Stimulated activated CD4-positive, alpha-beta T cell treated with anti-CD3 and anti-CD28 coated beads, TNF-alpha, amount 100 ng/mL, for 24 hours (primary cell): ENCODE measurements at places on chromosomes 2 and 18.

GRCh38 chr2:143704451-143705106 lies 575.4 kb downstream of the ARHGAP15 start:
- DNase-seq: no peak

- no peak for DNase-seq
Measured at GRCh38 chr18:35141567-35142274, 99.1 kb upstream of the ZNF397 start.

- no peak for DNase-seq
Measured at GRCh38 chr18:55694291-55694690, 106.3 kb upstream of the TCF4 start.

DNA sequence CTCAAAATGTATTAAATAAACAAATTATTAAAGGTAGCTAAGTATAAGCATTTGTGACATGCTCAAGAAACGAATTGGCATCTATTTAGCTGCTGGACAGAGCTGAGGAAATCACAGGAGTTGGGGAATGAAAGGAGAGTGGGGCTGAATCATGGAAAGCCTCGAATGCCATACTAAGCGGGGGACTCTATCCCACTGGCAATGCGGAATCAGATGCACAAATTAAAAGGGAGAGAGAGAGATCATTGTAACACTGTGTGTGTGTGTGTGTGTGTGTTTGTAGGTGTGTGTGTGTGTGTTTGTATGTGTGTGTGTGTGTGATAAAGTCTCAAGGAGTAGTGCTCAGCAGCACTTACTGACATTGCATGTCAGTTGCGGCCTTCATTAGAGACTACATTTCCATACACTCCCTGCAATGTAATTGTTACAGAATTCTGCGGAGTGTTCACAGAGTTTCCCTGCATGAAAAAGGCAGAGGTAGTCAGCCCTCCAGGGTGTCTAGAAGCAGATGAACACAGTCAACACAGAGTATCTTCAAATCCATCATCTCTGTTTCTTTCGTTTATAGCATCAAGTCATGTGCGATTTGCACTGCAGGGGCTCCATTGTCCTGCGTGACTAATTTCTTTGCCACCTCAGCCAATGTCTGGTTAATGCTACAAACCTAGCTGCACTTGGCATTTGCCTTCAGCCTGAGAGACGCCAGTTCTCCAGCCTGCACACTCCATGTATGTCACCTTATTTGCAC lies 111.7 kb upstream of the CYRIA start:
- no peak for DNase-seq

DNA sequence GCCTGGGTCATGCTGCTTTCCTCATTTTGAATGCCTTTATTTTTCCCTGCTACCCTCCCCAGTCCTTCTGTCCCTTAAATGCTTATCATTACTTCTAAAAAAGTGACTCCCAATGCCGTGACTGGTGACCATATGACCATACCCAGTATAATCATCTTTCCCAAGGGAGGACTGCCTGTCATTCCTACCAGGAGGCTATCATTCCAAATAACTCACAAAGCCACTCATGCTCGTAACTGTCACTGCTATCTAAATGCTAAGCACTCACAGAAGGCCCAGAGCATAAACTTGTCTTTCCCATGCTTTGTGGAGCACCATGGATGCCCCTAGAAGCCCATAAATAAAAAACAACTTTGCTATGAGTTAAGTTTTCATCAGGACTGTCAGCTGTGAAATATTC lies 38.7 kb upstream of the CREB1 start:
- DNase-seq: no peak

GRCh38 chr18:2597639-2598038 lies 26.3 kb downstream of the NDC80 start:
- DNase-seq: no peak

- DNase-seq: no peak
Measured at GRCh38 chr2:219965287-219966194, 338.1 kb downstream of the SLC4A3 start.

GRCh38 chr2:27496357-27497287 lies at the start of gene GCKR:
Gene GCKR (plus strand): TSS chr2:27496839. CDS start chr2:27496905, 66 bp downstream.
- no peak for DNase-seq

GRCh38 chr2:221330436-221330835 lies 241.7 kb downstream of the EPHA4 start:
- DNase-seq: no peak

- DNase-seq: no peak
Measured at GRCh38 chr2:230828272-230828961, 36.3 kb upstream of the ITM2C start.

- DNase-seq: no peak
Measured at GRCh38 chr2:177296040-177296439, 31.5 kb upstream of the NFE2L2 start.

GRCh38 chr18:79569720-79570119 lies 109.9 kb upstream of the CTDP1 start:
- no peak for DNase-seq

DNA sequence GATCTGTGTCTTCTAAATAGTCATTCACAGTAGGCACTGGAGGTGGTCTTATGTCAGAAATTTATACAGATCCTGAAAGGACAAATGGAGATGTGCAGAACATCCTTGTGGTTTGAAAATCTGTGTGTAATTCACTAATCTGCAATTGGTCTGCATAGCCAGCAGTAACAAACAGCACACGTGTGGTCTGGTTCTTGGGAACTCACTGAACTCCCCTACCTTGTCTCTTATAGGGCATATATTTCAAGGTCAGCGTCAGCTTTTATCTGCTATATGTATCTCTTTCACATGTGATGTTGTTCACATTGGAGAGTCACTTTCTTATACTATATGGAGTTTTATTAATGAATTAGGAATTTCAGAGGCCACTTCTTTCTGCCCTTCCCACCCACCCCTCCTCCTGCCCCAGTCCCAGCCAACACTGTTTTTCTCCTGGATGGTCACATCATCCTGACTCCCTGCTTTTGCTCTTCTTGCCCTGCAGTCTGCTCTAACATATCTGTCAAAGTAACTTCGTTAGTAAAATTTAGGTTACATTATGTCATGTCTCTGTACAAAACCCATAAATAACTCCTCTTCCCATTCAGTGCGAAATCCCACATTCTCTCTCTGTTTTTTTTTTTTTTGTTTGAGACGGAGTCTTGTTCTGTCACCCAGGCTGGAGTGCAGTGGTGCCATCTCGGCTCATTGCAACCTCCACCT lies 35.4 kb upstream of the CABYR start:
- no peak for DNase-seq

GRCh38 chr2:55420439-55420725 lies 726 bp upstream of the CCDC88A start:
- DNase-seq: no peak

- DNase-seq: no peak
Measured at GRCh38 chr2:156892467-156893281, 364.8 kb upstream of the GALNT5 start.

GRCh38 chr18:78519394-78520062 lies 460.1 kb upstream of the SALL3 start:
- no peak for DNase-seq

DNA sequence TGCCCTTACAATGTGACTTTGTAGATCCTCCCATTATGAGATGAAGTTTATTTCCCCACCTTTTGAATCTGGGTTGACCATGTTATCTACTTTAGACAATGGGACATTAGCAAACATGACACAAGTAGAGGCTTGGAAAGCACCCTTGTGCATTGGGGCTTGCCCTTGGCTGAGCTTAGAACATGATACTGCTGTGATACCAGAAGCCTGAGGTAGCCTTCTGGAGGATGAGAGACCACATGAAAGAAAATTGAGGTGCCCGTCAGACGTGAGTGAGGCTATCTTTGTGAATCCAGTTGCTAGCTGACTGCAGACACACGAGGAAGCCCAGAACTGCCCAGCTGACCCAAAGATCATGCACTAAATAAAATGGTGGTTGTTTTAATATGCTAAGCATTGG lies 341.2 kb downstream of the CYP26B1 start:
- DNase-seq: no peak

DNA sequence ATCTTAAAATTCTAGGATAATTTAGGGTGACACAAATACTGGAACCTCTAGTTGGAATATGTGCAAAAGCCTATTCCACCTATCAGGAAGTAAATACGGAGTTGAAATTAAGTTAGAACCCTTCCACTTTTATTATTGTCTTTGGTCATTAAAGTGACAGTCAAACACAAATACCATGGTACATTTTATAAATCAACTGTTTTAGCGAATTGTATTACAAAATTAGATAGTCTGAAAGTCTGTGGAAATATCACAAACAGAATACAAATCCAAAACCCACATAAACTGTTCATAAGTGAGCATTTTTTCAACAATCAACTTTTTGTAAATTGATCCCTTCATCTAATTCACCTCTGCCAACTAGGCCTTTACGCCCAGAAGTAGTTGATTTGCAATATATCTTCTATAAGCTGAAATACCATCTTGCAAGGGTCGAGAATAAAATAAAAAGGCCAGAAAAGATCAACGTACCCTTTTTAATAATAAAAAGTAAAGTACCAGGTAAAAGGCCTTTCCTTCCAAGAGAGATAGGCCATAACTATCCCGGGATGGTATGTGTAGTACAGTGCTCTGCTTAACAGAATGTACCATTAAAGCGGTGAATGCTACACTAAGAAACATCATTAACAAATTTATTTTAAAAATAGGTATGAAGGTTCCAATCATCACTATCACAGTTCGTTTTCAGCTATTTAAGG lies 1.3 kb downstream of the USP34 start:
- no peak for DNase-seq

DNA sequence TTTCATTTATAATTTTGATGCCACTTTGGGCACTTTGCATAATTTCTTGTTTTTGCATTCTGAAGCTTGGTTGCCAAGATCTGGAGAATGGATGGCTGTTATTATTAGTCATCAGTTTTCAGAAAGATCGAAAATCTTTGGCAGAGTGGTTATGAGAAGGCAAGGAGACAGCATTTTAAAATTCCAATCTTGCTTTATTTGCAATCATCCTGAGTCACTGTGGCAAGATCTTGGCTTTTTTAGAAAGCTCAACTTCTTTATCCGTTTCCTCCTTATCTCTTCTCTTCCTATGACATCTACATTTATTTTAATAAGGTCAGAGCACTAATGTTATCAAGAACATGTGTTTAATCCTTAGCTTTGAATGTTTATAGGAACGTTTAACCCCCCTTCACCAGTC lies 31.1 kb upstream of the EIF2AK3 start:
- no peak for DNase-seq

DNA sequence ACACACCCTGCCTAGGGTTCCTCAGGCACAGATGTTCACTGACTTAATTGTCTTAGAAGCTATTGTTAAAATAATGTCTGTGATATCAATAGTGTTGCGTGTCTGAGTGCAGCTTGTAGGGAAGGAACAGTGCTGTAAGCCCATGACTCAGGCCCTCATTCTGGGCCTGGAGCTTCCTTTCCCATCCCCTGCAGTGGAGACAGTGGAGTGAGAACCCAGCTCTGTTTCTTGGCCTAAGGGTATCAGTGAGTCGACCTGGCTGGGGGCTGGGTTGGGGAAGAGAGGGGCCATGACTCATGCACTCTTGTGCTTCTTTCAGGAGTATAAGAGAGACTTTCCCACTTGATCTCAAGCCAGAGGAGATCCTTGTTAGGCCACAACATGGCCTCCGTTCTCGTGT lies 106.8 kb downstream of the HRH4 start:
- DNase-seq: no peak

DNA sequence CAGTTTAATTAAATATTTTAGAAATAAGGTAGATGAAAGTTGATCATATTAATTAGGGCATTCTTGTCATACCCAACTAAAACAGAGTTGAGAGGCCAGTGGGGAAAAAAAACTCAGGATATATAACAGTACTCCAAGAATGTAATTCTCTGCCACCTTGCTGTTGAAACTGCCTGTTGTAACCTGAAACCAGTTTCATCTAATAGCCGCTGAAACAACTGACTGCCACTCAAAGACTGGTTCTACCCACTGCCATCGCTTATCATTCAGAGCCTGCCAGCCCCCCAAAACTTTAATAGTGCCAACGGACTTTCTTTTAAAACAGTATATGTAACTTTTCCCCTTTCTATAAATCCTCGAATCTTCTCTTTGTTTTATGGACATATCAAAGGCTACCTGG lies 37.7 kb upstream of the FSIP2 start:
- DNase-seq: no peak

DNA sequence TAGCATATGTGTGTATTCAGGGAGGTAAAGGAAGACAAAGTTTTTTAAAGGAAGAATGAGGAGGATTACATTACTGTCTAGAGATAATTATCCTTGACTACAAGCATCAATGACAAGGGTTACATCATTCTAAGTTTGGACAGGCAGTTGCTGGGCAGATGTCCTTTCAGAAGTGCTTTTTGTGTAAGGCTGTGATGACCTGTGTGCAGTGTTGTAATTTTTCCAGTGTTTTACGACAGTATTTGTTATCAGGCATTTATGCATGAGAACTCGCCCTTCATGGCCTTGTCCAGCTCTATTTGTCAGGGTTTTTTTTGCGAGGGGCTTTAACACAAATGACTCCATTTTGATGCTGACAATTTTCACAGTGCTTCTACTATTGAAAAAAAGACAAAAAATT lies 658.3 kb upstream of the NXPH2 start:
- DNase-seq: no peak

DNA sequence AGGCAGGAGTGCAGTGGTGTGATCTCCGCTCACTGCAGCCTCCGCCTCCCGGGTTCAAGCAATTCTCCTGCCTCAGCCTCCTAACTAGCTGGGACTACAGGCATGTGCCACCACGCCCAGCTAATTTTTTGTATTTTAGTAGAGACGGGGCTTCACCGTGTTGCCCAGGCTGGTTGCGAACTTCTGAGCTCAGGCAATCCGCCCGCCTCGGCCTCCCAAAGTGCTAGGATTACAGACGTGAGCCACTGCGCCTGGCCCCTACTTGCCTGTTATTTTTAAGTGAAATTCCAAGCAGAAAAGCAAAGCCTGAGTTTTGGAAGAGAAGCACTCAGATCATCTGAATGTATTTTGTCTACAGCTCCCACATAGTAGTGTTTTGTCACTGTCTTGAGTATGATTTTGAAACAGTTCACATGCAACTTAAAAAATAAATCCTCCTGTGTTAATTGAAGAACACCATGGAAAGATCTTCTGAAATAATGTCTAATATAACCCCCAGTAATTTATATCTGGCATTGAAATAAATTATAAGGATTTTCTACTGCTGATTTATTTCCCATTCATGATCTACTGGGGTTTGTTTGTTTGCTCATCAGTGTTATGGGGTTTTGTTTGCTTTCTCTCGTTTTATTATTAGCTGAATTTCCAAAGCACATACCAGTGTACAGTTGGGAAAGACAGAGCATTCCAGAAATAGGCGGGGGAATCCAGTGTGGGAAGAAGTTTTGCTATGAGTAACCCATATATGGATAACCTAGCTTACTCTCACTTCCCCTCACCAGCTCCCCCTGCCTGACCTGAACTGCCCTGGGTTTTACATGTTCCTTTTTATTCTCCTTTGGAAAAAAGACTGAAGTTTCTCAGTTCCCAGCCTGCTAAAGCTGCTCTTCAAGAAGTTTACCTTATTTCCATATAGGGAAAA lies 80.1 kb upstream of the MAP3K20 start:
- DNase-seq: no peak

DNA sequence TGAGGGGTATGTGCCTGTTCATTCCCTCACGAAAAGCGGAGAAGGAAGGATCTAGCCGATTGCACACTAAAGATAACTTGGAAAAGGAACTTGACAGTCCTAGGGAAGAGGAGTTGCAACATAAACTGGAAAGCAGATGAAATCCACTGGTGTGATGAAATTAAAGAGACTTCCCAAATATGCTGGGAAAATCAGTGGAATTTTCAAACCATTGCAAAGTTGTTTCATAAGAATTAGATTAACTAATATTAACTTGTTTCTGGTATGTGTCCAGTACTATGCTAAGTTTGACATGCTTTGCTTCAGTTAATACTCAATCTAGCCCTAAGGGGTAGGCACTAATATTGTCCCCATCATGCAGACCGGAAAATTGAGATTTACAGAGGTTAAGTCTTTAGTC lies 222.7 kb downstream of the IKZF2 start:
- no peak for DNase-seq

GRCh38 chr2:30664761-30665358 lies 142.4 kb downstream of the CAPN13 start:
- DNase-seq: no peak
